ENCODE measurements at places on chromosomes 7 and 10. TPM values are rescaled to one million over a fixed set of nuclear protein-coding genes. Genes with fewer than 3 reads are reported as not detected.

DNA sequence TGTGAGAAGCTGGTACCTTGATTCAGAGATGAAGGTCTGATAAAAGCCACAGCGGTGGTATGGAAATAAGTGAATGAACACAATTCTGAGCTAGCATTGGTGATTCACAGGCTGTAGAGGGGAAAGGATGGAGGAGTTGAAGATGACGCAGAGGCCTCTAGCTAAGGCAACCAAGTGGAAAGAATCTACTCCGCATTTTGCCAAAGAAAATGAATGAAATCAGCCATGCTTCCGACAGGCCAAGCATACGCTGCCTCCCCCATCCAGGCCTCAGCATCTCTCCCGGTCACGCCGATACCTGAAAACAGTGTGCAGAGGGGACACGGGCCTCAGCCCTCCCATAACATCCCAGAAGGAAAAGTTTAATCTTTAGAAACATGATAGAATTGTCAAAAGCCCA, 124.3 kb upstream of the UNC5B start:
- DNase-seq = peak; percentile 64

DNA sequence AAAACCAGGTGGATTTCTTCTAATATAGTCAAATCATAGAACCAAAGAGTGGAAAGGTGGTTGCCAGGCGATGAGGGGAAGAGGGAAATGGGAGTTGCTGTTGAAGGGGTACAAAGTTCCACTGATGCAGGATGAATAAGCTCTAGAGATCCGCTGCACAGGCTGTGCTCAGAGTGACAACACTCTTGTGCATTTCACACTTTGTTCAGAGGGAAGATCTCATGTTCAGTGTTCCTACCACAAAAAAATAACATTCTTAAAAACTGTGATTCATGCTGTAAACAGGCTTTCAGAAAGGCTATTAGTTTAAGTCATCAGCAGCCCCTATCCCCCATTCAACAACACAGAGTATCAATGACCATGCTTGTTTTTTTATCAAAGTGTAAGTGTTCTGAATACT, 213.8 kb downstream of the COBL start:
- peak; percentile 66 for DNase-seq

- DNase-seq = no peak
Measured at GRCh38 chr7:94642838-94643653, 12.9 kb downstream of the SGCE start.

GRCh38 chr10:96500519-96500918, 13.2 kb downstream of the TLL2 start:
- no peak for DNase-seq

DNA sequence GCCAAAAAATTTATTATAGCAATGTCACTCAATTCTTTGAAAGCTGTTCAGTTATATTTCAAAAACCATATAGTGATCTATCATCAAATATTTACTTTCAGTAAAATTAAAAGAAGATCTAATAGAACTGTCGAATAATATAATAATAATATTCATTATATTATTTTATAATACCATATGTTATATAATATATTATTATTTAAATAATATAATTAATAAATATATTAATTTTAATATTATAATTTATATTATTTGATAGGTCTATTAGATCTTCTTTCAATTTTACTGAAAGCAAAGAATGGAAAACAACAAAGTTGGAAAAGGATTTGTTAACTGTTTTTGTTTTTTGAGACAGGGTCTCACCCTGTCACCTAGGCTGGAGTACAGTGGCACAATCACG, 22.5 kb upstream of the UCMA start:
- DNase-seq = no peak

DNA sequence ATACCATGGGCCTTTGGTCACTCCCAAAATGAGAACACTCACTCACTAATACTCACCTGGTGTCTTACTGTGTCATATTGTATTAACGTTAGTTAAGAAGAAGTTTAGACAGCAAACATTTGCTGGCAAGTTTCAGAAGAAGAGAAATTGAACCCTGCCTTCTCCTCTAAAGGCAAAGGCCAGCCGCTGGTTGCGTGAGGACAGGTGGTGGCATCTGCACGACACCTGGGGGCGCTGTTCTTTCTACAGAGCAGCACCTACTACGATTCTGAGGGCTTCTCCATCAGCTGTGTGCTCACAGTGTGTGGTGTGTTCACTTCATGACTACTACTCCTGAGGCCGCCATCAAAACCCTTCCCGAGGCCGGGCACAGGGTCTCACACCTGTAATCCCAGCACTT, 17.9 kb upstream of the CLEC2L start:
- peak; percentile 36 for DNase-seq

- DNase-seq = peak; percentile 72
Measured at GRCh38 chr10:5557799-5558771, 33.3 kb downstream of the CALML3 start.

DNA sequence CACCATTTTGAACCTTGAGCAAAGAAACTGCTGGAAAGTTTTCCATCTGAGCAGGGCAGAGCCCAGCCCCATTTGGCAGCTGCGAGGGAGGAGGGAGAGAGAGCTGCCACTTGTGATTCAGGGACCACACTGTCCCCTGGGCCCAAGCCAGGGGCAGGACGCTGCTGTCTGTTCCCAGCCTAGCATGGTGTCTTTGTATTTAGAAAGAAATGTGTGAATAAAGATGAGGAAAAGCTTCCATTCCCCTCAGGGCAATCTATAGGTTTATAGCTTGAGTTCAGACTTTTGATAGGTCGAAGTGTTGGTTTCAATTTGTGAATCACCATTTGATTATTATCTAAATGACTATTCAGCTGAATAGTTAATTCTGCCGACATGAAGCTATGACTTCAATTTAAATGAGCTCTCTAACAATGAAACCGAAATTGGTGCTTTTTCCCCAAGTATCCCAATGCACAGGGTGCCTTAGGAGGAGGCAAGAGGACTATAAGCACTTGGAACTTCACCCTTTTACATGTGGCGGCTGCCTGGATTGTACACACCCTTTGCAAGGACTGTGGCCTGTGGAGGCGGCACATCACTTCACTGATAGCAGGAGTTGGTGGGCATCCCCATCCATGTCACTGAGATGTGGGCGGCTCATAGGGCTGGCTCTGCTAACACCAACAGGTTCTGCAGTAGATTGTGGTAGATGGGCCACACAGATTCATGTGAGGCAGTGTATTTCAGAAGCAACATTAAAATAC, 223.5 kb downstream of the CCDC3 start:
- DNase-seq = no peak

The HOXA1 gene
- total RNA-seq = 1.5 TPM

The TCAF2 gene
- total RNA-seq = 1.8 TPM

The CYP26A1 gene
- total RNA-seq = not detected

Measured in osteoblast (primary cell).